Activated effector memory CD4-positive, alpha-beta T cell treated with Interleukin-2 at 50 U/mL for 16 hours (primary cell): ENCODE measurements at places on chromosomes 12 and 14.
A peak's percentile ranks its signal among the peaks of the same experiment; 100 is the strongest.

DNA sequence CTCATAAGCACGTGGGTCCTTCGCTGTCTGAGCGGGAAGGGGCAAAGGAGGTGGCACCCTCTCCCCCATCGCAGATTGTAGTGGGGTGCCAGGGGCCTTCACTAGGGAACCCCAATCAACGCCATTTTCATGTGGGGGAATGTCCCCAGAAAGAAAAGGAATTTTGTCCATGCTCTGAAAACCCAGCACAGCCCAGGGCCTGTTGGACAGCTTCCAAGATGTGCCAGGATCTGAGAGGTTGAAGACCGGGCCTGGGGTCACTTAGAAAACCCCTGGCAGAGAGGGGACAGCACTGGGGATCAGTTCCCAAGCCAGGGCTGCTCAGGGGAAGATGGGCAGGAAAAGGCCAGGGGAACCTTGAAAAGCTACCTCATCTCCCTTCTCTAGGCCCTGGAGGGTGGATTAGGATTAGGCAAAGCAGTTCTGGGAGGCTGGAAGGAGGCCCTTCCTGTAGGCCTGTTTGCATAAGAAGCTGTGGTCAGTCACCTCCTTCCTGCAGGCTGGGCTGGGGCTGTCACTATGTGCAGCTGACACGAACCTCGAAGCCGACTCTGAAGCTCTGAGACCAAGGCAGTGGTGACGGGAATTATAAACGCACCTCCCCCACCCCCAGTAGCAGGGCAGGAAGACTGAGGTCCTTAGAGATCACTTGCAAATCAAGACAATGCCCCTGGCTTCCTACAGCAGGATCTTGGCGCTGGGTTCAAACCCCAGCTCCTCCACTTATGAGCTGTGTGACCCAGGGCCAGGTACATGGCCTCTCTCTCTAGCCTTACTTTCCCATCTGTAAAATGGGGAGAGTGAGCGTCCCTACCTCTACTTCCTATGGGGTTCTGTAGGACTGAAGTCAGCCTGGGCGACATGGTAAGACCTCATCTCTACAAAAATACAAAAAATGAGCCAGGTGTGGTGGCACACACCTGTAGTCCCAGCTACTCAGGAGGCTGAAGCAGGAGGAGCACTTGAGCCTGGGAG is 29.0 kb downstream of the TESC start:
- no peak for DNase-seq

DNA sequence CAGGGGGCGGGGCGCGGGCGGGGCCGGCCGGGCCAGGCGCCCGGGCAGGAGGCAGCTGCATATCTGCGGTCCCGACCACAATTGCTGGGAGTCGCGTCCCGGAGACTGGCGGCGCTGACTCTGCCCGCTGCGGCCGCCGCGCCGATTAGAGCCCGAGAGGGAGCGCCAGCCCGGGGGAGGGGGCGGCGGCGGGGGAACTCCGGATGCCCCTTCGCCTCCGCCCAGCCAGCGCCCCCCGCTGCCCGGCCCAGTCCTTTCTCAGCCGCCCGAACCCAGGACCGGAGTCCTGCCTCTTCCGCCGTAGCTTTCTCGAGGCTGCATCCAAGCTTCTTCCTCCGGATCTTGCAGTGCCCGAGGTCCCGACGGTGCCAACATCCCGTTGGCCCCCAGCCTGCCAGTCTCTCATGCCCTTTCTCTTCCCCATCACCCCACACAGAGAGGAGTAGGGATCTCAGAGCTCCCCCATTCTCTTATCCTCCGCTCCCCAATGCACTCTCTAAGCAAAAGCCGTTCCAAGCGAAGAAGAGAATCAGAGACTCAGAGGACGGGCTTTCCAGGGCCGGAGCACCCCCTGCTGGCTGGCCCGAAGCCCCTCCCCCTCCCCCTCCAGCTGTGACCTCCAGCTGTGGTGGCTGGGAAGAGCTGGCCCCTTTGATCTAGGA is 8.8 kb upstream of the SP7 start:
- DNase-seq = peak; percentile 59

DNA sequence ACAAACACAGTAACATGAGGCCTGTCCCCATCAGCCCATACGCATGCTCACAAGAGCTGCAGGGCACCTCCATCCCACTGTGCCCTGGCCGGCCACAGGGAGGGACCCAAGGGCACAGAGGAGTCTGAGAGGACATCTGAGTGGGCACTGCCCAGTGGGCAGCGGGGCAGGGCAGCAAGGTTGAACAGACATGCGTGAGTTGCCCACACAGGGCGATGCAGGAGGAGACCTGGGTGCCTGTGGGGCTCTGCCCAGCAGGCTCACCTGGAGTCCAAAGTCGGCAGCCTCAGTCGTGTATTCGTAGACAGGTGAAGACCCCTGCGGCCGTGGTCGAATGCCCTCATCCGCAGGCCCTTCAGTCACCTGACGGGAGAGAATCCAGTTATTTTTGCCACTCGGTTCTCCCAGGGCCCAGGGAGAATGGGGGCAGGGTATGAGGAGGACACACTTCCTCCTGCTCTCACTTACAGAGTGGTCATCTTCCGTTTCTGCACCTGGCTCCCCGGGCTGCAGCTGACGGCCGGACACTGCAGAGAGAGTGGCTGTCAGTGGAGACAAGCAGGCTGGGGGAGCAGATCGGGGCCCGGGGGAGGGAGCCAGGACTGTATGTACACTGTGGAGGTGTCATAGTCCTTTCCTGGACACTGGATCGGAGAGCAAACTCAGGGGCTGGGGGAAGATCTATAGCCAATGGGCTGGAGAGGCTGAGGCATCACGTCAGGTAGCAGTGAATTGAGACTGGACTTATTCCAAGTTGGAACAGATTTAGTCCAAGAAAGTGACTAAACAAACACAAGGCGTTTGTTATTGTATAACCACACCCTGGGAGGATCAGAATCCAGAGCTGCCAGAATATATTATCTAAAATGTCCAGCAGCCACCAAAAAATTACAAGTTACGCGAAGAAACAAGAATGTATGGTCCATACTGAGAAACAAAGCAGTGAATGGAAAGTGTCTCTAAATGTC is 20.7 kb downstream of the AHNAK2 start:
- DNase-seq = no peak

- DNase-seq = no peak
Measured at GRCh38 chr14:61153431-61153830, 127.7 kb downstream of the TMEM30B start.

- no peak for DNase-seq
Measured at GRCh38 chr12:49585477-49586459, 17.8 kb upstream of the MCRS1 start.

- DNase-seq = no peak
Measured at GRCh38 chr14:33484264-33484663, 466.6 kb downstream of the EGLN3 start.

- no peak for DNase-seq
Measured at GRCh38 chr12:33357181-33357580, 82.4 kb downstream of the SYT10 start.

- DNase-seq = no peak
Measured at GRCh38 chr12:17296882-17297281, 690.9 kb upstream of the LMO3 start.

DNA sequence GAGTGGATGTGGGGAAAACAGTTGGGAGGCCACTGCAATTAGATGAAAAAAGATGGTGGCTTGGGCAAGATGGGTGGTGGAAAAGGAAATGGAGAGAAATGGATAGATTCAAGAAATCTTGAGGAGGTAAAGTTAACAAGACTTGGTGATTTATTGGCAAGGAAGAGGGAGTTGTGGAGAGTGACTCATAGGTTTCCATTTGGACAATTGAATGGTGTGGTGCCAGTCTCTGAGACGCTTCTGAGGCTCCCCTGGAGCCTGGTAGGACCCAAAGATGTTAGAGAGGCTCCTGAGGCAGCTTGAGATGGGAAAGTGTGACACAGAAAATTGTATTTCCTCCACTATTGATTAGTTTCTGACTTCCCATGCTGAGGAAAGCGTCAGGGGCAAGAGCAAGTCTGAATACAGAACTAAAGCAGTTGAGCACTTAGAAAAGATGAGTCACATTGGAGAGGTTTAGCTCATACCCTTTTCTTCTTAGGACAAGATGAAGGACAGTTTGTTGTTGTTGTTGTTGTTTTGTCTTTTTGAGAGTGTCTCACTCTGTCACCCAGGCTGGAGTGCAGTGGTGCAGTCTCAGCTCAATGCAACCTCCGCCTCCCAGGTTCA is 4.5 kb downstream of the PRPF40B start:
- DNase-seq = no peak

GRCh38 chr12:13337791-13338190 is 141.3 kb downstream of the EMP1 start:
- no peak for DNase-seq
